ENCODE measurements at places on chromosomes 13 and 19. TPM values are rescaled to one million over a fixed set of nuclear protein-coding genes. Genes with fewer than 3 reads are reported as not detected.

- H3K27ac ChIP-seq = no peak overlapping the region
- no peaks in the 10 kb centered on the region for H3K36me3 ChIP-seq
- peak; percentile 25 for DNase-seq
Measured at GRCh38 chr19:2449019-2449418, 7.7 kb downstream of the LMNB2 start.

Gene ZNF541
- 0.30 TPM for total RNA-seq

Gene ZNF546
- 10.6 TPM for total RNA-seq

Gene KCNC3
- 1.6 TPM for total RNA-seq

- H3K27ac ChIP-seq = peak overlapping the region; percentile 51
- H3K27me3 ChIP-seq = no peaks in the 10 kb centered on the region
- H3K4me1 ChIP-seq = peaks cover 7% of the 10 kb centered on the region
- peaks cover 3% of the 10 kb centered on the region for H3K36me3 ChIP-seq
- H3K4me3 ChIP-seq = no peak overlapping the region
Measured at GRCh38 chr13:106561551-106562170, 6.3 kb downstream of the ARGLU1 start.

DNA sequence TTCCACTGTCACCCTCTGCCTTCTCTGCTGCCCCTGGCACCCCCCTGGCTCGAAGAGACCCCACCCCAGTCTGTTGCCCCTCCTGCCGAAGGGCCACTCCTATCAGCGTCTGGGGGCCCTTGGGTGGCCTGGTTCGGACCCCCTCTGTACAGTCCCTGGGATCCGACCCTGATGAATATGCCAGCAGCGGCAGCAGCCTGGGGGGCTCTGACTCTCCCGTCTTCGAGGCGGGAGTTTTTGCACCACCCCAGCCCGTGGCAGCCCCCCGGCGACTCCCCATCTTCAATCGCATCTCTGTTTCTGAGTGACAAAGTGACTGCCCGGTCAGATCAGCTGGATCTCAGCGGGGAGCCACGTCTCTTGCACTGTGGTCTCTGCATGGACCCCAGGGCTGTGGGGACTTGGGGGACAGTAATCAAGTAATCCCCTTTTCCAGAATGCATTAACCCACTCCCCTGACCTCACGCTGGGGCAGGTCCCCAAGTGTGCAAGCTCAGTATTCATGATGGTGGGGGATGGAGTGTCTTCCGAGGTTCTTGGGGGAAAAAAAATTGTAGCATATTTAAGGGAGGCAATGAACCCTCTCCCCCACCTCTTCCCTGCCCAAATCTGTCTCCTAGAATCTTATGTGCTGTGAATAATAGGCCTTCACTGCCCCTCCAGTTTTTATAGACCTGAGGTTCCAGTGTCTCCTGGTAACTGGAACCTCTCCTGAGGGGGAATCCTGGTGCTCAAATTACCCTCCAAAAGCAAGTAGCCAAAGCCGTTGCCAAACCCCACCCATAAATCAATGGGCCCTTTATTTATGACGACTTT lies 2.0 kb downstream of the ZFP36 start:
- no peaks in the 10 kb centered on the region for H3K4me1 ChIP-seq
- no peaks in the 10 kb centered on the region for H3K27me3 ChIP-seq
- DNase-seq = peak; percentile 89
- peak overlapping the region; percentile 97 for H3K27ac ChIP-seq
- peak overlapping the region; percentile 79 for H3K4me3 ChIP-seq
- H3K36me3 ChIP-seq = no peaks in the 10 kb centered on the region

DNA sequence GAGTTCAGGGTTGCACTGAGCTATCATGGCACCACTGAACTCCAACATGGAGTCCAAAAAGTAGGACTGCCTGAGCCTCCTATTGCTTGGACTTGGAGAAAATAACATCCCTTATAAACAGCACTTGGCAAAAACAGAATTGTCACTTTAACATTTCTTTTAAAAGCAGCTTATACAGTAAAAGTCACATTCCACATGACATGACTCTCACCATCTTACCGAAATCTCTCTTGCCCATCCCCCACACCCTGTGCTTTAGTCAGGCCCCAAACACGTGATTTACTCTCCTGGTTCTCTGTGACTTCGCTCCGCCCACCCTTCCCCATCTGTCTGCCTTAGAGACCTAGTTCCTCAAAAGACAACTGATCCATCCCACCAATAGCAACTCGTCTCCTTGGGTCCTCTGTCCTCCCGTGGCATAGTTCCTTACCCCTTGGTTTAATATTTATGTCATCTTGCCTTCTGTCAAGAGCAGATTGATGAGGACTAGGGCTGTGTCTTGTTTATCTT lies 4.6 kb downstream of the SAFB start:
- peaks cover 3% of the 10 kb centered on the region for H3K4me1 ChIP-seq
- no peaks in the 10 kb centered on the region for H3K36me3 ChIP-seq
- H3K4me3 ChIP-seq = no peak overlapping the region
- H3K27me3 ChIP-seq = no peaks in the 10 kb centered on the region
- H3K27ac ChIP-seq = no peak overlapping the region
- DNase-seq = peak; percentile 80

GRCh38 chr19:4588291-4588761 lies 28.8 kb upstream of the SEMA6B start:
- no peaks in the 10 kb centered on the region for H3K27me3 ChIP-seq
- no peak for DNase-seq
- no peak overlapping the region for H3K4me3 ChIP-seq
- no peak overlapping the region for H3K27ac ChIP-seq

DNA sequence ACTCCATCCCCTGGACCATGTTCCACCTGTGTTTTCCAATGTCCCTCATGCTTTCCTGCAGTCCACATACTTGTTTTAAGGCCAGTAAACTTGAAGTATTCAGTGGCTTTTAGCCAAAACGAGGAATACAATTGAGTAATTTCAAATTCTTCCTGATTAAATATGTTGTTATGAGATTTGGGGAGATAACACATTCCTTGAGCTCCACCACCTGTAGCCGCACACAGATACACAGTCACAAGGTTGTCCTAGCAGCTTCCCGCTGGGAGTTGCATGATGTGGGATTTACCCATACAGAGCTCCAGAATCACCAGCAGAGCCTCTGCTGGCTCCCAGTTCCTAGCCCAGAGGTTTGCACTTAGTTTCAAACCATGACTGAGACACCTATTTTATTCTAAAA lies 53.6 kb upstream of the FRY start:
- H3K27me3 ChIP-seq = no peaks in the 10 kb centered on the region
- no peak for DNase-seq
- H3K36me3 ChIP-seq = no peaks in the 10 kb centered on the region
- H3K27ac ChIP-seq = no peak overlapping the region
- no peak overlapping the region for H3K4me3 ChIP-seq

Gene ATCAY
- not detected for total RNA-seq

Gene ZNF610
- total RNA-seq = 3.2 TPM

DNA sequence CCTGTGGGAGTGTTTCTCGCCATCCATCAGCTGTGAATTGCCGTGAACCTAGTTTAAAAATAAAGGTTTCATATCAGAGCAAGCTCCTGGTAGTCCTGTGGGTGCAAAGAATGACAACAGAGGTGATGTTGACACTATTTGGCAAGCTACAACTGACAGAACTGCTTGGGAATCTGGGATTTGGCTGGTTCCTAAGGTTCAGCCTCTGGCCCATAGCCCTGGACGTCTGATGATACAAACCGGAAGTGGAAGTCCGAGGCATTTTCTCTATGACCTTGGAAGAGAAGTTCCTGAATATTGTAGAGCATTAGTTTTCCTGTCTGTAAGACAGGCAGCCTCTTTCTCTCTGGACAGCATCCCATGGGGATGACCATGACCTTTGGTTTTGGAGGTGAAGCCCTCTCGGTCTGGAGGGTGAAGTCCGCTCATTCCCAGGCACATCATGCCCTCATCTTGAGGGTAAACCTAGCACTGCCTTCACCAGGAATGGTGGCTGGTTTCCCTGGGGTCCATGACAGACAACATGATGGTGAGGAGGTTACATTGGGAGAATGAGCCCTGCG lies 29.1 kb downstream of the GATAD2A start:
- no peaks in the 10 kb centered on the region for H3K36me3 ChIP-seq
- no peak overlapping the region for H3K27ac ChIP-seq
- H3K4me3 ChIP-seq = no peak overlapping the region
- DNase-seq = no peak
- H3K27me3 ChIP-seq = no peaks in the 10 kb centered on the region
- H3K4me1 ChIP-seq = no peaks in the 10 kb centered on the region

DNA sequence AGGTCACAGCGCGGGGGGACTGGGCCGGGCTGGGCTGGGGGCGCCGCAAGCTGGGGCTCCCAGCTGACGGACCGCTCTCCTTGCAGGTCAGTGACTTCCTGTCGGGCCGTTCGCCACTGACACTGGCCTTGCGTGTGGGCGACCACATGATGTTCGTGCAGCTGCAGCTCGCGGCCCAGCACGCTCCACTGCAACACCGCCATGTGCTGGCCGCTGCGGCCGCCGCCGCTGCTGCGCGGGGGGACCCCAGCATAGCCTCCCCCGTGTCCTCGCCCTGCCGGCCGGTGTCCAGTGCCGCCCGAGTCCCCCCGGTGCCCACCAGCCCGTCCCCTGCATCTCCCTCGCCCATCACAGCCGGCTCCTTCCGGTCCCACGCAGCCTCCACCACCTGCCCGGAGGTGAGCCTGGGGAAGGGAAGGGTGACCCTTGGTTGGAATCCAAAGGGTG lies 5.7 kb downstream of the MIDN start:
- no peaks in the 10 kb centered on the region for H3K4me1 ChIP-seq
- no peak for DNase-seq
- no peaks in the 10 kb centered on the region for H3K27me3 ChIP-seq
- H3K27ac ChIP-seq = peak overlapping the region; percentile 76
- H3K36me3 ChIP-seq = peaks cover 9% of the 10 kb centered on the region
- no peak overlapping the region for H3K4me3 ChIP-seq

DNA sequence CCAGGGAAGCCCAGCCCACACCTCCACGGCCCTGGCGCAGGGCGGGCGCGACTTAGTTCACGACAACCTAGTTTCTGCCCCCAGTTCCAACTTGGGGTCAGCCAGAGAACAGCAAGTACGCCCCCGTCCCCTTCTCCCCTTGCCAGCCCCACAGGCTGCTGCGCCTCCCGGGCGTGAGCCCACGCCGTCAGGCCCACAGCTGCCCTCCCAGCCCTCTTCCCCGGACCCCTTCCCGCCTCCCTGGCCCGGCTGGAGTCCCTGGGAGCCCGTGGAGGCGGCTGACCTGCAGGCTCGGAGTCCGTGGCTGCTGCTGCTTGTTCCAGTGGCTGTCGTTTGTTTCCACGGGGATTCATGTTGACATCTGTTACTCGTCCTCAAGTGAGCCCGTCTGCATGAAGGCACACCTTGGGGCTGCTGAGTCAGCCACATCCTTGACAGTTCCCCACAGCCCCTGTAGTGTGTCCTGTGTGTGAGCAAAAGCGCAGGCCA lies 86.0 kb downstream of the ATP11A start:
- H3K4me1 ChIP-seq = no peaks in the 10 kb centered on the region
- DNase-seq = no peak

GRCh38 chr19:41705393-41706174 lies 2.8 kb upstream of the CEACAM5 start:
- H3K4me3 ChIP-seq = no peak overlapping the region
- no peak for DNase-seq
- H3K27ac ChIP-seq = no peak overlapping the region
- no peaks in the 10 kb centered on the region for H3K36me3 ChIP-seq
- H3K27me3 ChIP-seq = no peaks in the 10 kb centered on the region
- H3K4me1 ChIP-seq = no peaks in the 10 kb centered on the region

Gene ITM2B
- total RNA-seq = 771 TPM

DNA sequence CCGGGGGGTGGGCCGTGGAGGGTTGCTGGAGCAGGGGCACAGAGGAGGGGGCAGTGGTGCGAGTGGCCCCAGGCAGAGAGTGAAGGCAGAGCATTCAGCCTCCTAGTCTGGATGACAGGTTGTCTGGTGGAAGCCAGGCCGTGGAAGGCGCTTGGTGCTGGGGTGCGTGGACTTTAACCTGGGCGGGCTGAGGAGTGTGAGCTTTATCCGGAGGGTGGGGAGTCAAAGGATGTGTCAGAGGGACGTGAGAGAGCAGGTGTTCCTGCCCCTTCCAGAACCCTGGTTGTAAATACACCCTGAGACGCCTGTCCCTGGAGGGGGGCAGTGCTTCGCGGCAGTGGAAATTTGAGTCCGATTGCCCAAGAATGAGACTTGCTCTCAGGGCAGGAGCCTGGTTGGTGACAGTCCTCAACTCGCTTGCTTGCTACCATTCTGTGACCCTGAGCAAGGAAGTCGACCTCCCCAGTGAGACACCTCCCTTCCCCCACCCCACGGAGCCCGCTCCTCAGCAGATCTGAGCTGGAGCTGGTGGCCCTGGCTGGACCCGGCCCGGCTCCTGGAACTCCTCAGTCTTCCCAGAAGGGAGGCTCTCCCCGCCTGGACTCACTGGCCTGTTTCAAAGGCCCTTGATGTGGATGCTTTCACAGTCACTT lies 2.3 kb downstream of the SPPL2B start:
- H3K36me3 ChIP-seq = no peaks in the 10 kb centered on the region
- H3K27me3 ChIP-seq = no peaks in the 10 kb centered on the region
- no peak overlapping the region for H3K27ac ChIP-seq
- H3K4me3 ChIP-seq = no peak overlapping the region
- no peak for DNase-seq

GRCh38 chr13:99027661-99028425 lies 50.0 kb upstream of the DOCK9 start:
- H3K27ac ChIP-seq = no peak overlapping the region
- no peaks in the 10 kb centered on the region for H3K27me3 ChIP-seq
- H3K4me3 ChIP-seq = no peak overlapping the region
- DNase-seq = no peak
- H3K4me1 ChIP-seq = no peaks in the 10 kb centered on the region

DNA sequence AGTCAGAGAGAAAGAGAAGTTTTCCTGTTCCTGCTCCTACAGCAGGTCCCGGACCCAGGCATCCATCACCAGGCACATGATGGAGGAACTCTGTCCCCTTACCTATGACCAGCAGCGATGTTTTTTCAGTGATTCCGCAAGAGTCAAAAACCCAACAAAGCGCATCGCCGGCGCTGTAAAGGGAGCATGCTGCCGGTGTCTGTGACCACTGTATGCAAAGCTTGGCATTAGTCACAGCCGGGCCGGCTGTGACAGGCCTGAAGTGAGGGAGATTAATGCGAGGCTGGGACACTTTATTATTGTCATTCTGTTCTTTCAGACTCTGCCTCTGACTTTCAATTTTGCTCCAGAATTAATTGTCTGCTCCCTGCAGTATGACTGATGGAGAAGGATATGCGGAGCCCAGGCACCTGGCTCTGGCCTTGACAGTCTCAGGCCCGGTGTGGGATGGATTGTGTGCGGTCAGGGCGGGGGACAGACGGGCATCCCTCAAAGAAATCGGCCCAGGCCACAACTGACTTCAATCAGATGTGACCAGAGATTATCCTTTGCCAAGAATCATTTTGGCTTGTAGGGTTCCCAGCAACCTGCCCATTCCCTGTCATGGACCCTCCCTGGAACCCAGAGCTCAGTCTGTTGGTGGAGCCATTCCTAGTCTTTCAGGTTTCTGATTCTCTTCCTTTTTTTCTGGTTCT lies 462.0 kb upstream of the ZNF507 start:
- no peak overlapping the region for H3K4me3 ChIP-seq
- H3K4me1 ChIP-seq = no peaks in the 10 kb centered on the region
- no peak overlapping the region for H3K27ac ChIP-seq
- no peak for DNase-seq

- no peaks in the 10 kb centered on the region for H3K36me3 ChIP-seq
- H3K4me1 ChIP-seq = no peaks in the 10 kb centered on the region
- H3K27me3 ChIP-seq = no peaks in the 10 kb centered on the region
- no peak overlapping the region for H3K27ac ChIP-seq
- no peak for DNase-seq
Measured at GRCh38 chr19:2492870-2493269, 16.9 kb downstream of the GADD45B start.

Measured in aorta (tissue), 5 donors.